Activated T-helper 2 cell treated with anti-CD3 and anti-CD28 coated beads, Interferon-gamma antibody, Interleukin-2, Interleukin-4, amounts not matched to agents 10 μg/mL and 5 μg/mL and 100 μg/mL, durations not matched to agents 14 hours and 24 hours and 36 hours (primary cell): ENCODE measurements at places on chromosomes 6 and 20.

- H3K27me3 ChIP-seq, result no peaks in the 10 kb centered on the region
- no peak for DNase-seq
- peaks cover 35% of the 10 kb centered on the region for H3K4me1 ChIP-seq
Measured at GRCh38 chr6:127812985-127813698, 87.7 kb downstream of the THEMIS start.

DNA sequence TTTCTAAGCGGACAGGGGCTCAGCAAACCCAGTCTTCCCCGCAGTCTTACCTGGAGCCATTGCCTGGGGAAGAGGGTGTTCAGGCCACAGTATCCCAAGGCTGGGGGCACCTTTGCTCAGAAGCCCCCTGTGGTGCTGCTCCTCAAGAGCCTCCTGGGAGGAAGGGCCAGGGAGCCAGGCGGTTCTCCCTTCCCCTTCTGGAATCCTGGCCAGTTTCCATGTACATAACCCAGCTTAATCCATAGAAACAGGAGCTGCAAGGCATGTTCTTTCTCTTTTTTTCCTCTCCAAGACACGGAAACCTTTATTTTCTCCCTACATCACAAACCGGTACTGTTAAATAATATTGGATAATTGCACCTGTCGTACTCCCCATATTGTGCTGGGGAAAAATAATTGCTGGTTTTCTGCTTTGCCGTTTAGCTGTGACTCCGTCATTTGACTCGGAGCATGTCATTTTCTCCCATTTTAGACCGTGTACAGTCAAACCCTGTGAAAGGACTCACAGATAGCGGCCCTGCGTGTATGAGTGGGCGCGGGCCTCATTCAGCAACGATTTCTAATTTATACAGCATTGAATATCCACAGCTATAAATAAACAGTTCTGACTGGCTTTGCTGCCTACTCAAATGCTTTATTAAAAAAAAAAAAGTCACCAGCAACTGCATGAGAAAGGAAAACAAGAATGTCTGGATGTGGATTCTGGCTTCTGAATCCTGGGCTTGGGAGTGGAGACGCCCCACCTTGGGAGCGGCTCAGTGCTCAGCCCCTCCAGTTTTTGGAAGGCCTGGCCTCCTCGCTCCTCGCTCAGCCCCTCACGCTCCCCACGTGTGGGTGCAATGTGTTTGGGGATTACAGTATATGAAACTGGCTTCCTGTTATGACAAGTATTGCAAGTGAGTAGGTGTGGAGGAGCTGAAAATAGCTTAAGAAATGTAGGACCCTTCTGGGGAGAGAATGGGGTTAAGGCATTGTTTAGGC lies 67.3 kb downstream of the ADTRP start:
- no peak for DNase-seq
- no peaks in the 10 kb centered on the region for H3K27me3 ChIP-seq
- no peaks in the 10 kb centered on the region for H3K36me3 ChIP-seq
- H3K27ac ChIP-seq, result peak overlapping the region; percentile 96

DNA sequence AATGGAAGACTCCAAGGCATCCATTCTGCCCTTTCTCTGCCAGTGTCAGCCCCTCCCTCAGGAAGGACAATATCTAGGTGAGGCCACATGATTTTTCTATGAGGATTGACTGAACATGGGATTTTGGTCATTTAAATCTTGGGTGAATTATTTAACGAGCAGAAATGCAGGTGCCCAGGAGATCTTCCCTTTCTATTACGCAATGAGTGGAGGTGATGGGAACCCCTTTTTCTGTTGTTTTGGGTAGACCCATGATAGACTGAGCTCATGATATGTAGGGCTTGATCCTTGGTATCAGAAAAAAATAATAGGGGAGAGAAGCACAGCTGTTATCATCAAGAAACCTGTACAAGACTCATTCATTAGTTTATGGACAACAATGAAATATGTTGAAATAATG lies 112.6 kb upstream of the SPTLC3 start:
- H3K4me1 ChIP-seq, result no peaks in the 10 kb centered on the region
- H3K36me3 ChIP-seq, result no peaks in the 10 kb centered on the region
- H3K27ac ChIP-seq, result no peak overlapping the region
- H3K27me3 ChIP-seq, result no peaks in the 10 kb centered on the region
- no peak for DNase-seq

DNA sequence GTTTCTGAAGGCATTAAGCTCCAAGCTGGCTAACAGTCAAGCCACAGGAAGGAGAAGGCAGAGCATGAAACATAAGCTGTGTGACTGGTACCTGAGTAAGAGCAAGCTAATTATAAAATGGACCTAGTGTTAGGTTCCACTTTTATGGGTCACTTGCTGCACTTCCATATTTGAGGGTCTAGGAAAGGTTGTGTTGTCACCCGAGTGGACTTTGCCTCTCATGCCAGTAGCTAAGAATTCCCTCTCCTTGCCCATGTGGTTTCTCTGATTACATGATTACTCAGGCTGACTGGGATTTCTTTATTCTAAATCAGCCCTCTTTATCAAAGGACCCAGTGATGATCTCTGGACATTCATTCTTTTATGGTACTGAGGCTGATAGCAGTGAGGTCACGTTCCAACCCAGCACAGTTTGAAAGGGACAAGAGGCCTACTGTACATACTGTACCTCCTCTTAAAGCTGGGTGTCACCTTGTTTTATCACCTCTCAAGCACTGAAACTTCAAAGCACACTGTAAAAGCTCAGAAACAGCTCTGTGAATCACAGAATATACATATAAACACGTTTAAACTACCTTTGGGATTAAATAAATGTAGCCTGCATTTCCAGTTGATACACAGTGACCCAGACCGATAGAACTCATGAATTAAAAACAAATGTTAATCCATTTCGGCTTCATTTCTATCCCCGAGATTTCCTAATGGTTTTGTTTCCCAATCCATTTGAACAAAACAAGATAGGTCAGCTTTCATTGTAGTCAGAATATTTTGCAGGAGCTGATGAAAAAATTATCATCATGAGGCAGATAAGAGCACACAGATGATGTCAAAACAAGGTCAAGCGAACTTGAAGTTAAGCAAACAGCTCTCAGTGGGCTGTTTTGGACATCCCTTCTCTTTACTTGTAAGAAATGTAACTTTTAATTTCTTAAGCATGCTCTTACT lies 96.5 kb downstream of the ALDH8A1 start:
- no peaks in the 10 kb centered on the region for H3K4me1 ChIP-seq
- no peaks in the 10 kb centered on the region for H3K36me3 ChIP-seq
- no peak for DNase-seq
- H3K27ac ChIP-seq, result no peak overlapping the region
- H3K27me3 ChIP-seq, result peaks cover 27% of the 10 kb centered on the region
- no peak overlapping the region for H3K4me3 ChIP-seq

DNA sequence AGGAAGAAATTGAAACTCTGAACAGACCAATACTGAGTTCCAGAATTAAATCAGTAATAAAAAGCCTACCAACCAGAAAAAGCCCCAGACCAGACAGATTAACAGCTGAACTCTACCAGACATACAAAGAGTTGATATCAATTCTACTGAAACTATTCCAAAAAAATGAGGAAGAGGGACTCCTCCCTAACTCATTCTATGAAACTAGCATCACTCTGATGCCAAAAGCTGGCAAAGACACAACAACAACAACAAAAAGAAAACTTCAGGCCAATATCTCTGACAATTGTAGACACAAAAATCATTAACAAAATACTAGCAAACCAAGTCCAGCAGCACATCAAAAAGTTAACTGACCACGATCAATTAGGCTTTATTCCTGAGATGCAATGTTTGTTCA lies 246.0 kb upstream of the RUNX2 start:
- H3K4me1 ChIP-seq, result peaks cover 14% of the 10 kb centered on the region
- DNase-seq, result no peak
- H3K4me3 ChIP-seq, result no peak overlapping the region
- no peaks in the 10 kb centered on the region for H3K27me3 ChIP-seq

- DNase-seq, result peak; percentile 20
- H3K27me3 ChIP-seq, result peaks cover 31% of the 10 kb centered on the region
- H3K4me1 ChIP-seq, result no peaks in the 10 kb centered on the region
Measured at GRCh38 chr6:150395388-150396009, 26.7 kb downstream of the IYD start.

GRCh38 chr20:8449123-8449522 lies 317.1 kb downstream of the PLCB1 start:
- no peaks in the 10 kb centered on the region for H3K36me3 ChIP-seq
- no peak for DNase-seq
- peaks cover 2% of the 10 kb centered on the region for H3K4me1 ChIP-seq
- no peak overlapping the region for H3K4me3 ChIP-seq

- no peak for DNase-seq
- H3K4me3 ChIP-seq, result no peak overlapping the region
- no peak overlapping the region for H3K27ac ChIP-seq
- H3K36me3 ChIP-seq, result no peaks in the 10 kb centered on the region
Measured at GRCh38 chr6:37612475-37612874, 85.2 kb downstream of the MDGA1 start.

GRCh38 chr6:37373822-37374471 lies 20.2 kb downstream of the RNF8 start:
- H3K4me3 ChIP-seq, result no peak overlapping the region
- no peak for DNase-seq
- peaks cover 43% of the 10 kb centered on the region for H3K36me3 ChIP-seq
- H3K27ac ChIP-seq, result no peak overlapping the region
- peaks cover 7% of the 10 kb centered on the region for H3K4me1 ChIP-seq

DNA sequence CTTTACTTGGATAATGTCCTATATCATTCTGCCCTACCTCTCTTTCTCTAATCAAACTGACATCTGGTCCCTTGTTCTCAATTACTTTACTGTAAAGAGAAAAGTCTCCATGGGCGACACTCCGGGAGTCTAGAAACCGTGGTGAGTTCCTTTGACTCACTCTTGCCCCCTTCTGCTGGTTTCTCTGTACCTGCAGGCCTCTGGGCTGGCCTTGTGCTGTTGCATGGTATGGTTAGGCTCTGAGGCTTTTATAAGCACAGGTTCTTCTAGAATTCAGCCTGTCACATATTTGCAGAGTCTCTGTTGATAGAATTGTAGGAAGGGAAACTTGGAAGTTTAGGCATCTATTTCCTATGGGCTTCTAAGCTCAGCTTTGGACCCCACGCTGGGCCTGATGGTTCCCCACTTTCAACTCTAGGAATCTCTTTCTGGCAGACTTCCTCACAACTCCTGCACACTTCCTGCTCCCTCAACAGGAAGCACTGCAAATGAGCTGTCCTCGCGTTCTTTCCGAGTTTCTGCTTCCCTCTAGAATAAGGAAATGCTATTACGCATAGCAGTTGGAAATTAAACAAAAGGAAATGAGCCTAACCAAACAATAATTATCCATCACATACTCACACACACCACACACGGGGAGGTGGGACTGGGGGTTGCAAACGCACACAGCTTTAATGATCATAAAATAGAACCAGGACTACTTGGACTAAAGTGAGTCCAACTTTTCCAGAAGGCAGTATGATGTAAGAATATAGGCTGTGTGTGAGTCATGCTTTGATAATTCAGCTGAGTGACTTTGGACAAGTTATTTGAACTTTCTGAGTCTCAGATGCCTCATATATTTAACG lies 683.3 kb downstream of the QKI start:
- H3K36me3 ChIP-seq, result no peaks in the 10 kb centered on the region
- no peaks in the 10 kb centered on the region for H3K27me3 ChIP-seq
- no peak overlapping the region for H3K4me3 ChIP-seq
- no peak overlapping the region for H3K27ac ChIP-seq
- DNase-seq, result no peak

DNA sequence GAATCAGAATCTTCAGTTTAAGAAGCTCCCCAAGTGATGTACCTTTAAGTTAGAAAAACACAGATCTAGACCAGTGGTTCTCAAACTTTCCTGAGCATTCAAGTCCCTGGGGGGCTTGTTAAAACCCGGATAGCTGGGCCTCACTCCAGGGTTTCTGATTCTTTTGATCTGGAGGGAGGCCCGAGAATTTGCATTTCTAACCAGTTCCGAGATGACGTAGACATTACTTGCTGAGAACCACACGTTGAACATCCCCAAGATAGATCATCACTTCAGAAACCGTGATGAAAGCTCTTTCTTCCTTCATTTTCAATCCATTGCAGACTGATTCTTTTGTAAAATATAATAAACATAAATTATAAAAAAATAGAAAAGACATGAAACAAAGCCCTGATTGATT lies 40.7 kb upstream of the KIF16B start:
- no peaks in the 10 kb centered on the region for H3K4me1 ChIP-seq
- peaks cover 2% of the 10 kb centered on the region for H3K27me3 ChIP-seq
- H3K27ac ChIP-seq, result no peak overlapping the region
- no peaks in the 10 kb centered on the region for H3K36me3 ChIP-seq
- DNase-seq, result no peak
